ENCODE measurements at places on chromosomes 2 and 18.
A peak's percentile ranks its signal among the peaks of the same experiment; 100 is the strongest.

- DNase-seq: no peak
These were observed 221.0 kb downstream of the CDH20 start for GRCh38 chr18:61554117-61554776.

DNA sequence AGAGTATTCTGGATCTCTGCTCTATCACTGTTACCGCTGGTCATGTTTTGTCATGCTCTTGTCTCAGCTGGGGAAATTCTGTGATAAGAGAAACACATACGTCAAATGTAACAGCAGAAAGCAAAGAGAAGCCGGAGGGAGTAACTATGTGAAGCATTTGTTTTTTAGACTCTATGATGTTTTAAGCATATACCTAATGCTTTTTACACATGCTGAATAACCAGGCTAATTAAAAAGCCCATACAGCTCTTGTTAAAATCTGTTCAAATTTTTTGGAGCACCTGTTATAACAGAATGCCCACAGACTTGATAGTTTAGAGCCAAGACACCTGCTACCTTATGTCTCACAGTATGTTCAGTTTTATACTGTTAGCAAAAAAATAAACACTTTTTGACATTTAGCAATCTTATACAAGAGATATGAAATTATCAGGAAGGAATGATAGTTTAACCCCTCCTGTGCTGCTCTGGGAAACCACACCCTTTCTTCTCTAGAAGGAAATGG is 92.3 kb upstream of the TANK start:
- DNase-seq: no peak

GRCh38 chr2:54386585-54386984 is 69.5 kb upstream of the SPTBN1 start:
- no peak for DNase-seq

DNA sequence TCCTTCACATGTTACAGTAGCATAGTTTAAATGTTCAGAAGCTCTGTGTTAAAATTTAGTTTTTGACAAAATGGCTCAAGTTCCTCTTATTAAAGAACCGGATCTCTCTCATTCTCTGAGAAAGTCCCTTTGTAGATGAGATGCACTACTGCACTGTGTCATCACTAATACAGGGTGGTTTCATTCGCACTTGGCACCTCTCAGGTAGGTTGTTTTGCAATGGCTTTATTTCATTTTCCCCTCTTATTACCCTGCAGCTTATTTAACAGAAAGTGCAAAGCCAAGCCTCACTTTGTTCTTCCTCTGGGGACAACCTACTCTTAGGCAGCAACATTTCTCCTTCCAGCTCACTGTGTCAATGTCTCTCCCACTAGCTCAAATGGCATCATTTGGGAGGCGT is 185.1 kb downstream of the DLGAP1 start:
- no peak for DNase-seq

GRCh38 chr18:59960272-59960671 is 60.5 kb downstream of the PMAIP1 start:
- DNase-seq: no peak

DNA sequence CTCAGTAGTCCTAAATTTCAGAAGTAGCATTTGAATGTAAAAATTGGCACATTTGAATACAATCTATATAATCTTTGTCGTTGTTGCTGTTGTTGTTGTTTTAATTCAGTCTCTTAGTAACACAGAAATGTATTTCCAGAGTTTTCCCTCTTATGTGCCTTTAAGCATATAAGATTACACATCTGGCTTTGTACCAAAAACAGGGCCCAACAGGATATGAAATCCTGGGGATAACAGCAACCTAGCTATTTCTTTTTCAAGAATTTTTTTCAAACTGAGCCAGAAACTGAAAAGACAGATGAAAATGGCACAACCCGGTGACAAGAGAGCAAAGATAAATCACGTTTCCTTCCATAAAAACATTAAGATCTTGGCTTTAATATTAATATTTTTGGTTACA is 906.7 kb downstream of the NRXN1 start:
- no peak for DNase-seq

- DNase-seq: no peak
These were observed 18.7 kb upstream of the TMEM200C start for GRCh38 chr18:5914016-5914415.

DNA sequence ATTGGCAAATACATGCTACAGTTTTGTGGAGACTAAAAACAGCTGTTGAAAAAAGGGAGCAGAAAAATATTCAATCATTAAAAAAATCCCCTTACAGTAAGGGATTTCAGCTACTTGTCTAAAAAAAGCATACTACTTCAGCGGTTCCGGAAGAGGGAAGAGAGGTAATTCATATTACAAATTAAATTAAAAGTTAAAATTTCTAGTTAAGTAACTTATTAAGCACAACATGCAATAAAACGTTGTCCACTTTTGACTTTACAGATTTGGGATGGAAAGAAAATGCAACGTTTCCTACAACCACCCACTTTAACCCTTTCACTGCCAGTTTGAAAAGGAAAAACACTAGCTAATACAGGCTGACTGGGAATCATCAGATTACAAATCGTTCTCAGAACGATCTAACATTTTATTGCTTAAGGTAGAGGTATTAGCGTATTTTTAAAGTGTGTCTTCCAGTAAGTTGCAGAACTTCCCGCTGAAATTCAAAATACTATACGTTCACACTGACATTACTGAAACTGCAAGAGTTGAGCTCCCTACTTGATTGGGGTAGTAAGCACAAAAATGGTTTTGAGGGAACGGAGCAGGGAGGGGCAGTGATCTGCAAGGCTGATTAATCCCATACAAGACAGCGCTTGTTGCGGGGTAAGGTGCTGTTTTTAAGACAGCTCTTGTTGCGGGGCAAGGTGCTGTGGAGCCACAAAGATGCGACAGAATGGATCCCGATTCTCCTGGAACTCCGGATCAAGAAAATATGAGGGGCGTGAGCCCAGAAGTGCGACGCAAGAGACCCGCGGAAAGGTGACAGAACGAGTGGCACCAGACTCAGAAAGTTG is 743 bp downstream of the HADHA start:
- no peak for DNase-seq

- DNase-seq: no peak
These were observed 118.1 kb upstream of the ZNF521 start for GRCh38 chr18:25470062-25470461.

DNA sequence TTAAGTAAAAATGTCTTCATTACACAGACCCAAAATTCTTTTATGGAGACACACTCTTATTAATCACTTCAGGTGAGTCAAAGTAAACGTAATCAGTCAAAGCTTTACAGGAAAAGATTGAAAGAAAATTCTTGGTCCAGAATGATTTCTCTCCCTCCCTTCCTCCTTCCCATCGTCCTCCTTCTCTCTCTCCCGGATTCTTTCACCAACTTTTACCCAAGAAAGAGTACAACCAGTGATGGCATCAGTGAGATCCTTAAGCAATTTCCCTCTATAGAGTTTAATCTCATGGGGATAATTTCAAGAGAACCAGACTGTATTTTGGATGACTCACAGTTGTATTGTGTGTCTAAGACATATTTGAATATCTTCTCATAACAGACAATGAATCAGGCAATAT is 258.1 kb downstream of the ALK start:
- no peak for DNase-seq

- no peak for DNase-seq
These were observed 53.8 kb upstream of the STK17B start for GRCh38 chr2:196225213-196225612.

GRCh38 chr2:212186166-212186565 is 352.4 kb downstream of the ERBB4 start:
- no peak for DNase-seq

- DNase-seq: no peak
These were observed 19.2 kb downstream of the SPIRE1 start for GRCh38 chr18:12638644-12639124.

- DNase-seq: no peak
These were observed 166.5 kb upstream of the ALPP start for GRCh38 chr2:232211743-232212686.

GRCh38 chr18:60122339-60122738 is 222.5 kb downstream of the PMAIP1 start:
- DNase-seq: no peak

DNA sequence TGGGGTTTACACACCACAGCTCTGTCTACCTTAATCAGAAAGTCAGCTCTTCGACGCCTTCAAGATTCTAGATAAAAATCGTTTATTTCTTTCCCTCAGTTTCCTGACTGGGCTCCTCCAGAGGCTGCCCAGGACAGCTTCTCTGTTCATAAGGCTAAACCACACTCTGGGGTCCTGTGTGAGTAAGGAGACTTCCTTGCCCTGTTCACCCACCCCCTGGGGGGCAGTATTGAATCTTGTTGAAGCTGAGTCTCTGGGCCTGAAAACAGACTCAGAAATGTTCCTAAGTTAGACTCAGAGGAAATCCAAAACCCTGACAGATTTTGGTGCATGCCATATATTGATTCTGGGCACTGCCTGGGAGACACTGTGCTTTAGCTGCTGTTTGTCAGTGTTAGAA is 43.0 kb downstream of the G6PC2 start:
- no peak for DNase-seq

DNA sequence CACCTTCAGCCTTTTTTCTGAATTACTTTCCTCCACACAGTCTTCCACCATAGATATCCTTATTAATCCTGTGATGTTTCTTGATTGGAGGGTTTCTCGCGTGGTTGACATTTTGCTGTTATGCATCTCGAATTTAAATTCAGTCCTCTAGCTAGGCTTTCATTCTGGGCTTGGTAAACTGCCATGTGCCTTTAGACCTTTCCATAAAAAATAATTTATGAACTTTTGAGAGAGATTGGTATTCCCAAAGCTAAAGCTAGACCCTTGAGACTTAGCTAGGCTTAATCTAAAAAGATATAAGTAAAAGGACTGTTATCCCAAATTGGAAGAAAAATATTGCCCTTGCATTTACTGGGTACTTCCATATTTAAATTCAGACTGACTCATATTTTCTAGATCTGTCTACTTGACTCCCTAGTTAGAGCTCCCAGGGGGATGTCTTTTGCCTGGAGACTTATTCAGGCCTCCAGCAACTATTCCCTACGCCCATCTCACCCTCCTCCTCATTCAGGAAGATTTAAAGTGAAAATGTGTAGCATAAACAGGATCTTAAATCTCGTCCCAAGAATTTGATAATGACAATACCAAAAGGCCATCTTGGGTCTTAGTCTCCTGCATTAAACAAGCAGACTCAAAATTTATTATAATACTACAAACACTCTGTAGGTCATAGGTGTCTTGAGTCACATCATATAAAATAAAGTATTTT is 60.3 kb downstream of the KIAA2012 start:
- no peak for DNase-seq

- no peak for DNase-seq
These were observed 796 bp downstream of the SPIRE1 start for GRCh38 chr18:12656938-12657683.

- peak; percentile 56 for DNase-seq
These were observed 45.2 kb downstream of the TMEM131 start for GRCh38 chr2:97950329-97951154.

DNA sequence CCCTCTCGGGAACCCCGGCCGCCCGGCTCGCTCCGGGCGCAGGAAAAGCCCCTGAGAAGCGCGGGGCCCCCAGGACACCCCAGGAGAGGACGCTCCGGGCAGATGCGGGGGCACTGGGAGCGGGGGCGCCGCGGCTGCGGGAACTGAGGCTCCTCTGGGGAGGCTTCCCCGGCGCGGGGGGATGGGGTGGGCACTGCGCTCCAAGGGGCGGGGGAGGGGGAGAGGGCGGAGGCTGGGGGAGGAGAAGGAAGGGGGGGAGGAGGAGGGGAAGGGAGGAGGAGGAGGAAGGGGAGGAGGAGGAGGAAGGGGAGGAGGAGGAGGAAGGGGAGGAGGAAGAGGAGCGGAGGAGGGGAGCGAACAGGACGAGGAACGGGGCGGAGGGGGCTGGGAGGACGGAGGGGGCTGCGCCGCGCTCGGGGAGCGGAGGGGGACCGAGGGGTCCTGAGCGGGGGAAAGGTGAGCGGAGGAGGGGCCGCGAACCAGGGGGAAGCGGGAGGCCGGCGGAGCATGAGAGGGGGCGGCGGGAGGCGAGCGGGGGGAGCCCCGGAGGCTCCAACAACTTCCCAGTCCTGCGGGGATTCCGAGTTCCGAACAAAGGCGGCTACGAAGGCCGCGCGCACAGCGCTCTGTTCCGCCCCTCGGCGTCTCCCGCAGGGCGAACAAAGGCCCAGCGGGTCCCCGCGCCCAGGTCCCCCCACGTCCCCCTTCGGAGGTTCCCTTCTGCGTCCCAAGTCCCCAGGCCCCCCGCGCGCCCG is 742 bp downstream of the PXDN start:
- no peak for DNase-seq

- no peak for DNase-seq
These were observed 32.7 kb downstream of the MEX3C start for GRCh38 chr18:51164761-51165281.

DNA sequence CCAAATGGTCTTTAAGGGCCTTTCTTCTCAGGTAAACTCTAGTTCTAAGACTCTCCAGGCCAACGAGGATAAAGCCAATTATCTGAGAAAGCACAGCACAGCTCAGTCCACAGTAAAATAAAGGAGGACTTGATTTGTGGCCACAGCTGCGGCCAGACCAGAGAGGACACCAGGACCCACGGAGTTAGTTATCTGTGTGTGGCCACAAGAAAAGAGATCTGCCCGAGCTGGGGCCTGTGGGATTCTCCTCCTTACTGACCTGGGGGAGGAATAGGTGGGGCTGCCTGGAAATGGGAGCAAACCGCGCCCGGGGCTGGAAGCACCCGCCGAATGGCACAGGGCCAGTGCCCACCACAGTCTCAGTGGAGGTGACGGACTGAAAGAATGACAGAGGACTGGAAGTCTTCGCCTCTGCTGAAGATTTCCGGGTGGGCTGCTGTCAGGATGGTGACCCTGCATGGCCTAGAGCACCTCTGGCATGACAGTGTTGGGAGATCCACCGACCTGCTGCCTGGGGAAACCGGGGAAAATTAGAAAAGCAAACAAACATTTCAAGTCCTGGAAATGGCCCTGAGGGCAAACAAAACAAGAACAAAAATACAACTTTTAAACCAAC is 13.3 kb downstream of the PROC start:
- DNase-seq: no peak

GRCh38 chr2:62383846-62384245 is 122.1 kb downstream of the TMEM17 start:
- no peak for DNase-seq

DNA sequence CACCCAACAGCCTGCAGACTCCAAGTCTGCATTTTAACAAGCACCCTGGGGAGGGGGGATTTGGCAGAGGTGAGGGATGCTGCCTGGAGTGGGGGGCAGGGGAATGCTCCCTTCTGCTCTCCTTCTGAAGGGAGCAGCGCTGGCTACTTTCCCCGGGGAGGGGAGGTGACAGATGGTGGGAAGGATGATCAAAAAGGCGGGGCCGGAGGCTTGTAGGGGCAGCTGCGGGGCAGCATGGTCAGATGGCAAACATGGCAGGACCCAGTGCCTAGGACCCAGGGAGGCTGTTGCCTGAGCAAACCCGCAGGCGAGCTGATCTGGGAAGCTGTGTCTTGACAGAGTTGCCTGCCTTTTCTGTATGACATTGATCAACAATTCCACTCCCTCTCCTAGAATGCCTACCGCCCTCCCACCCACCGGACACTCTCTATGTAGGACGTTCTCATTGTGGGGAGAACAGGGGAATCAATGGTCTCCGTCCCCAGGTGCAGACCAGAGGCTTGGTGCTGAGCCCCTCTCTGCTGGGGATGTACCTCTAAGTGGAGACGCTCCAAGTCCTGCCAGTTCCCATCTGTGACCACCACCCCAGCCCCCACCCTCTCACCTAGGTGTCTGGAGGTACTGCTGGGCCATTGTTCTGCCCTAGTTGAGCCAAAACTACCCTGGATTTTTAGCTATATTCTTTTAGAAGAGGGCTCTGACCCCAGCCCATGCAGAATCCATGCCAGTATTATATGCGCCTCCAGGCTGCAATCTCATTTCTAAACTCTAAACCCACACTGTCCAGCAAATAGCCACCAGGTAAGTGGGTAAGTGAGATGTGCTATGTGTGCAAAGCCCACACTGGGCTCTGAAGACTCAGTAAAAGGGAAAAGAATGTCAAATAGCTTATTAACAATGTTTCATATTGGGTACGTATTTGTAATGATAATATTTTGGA is 89.7 kb upstream of the SEC11C start:
- no peak for DNase-seq

Measured in amniotic stem cell (primary cell).